ENCODE measurements at places on chromosomes 5 and 9.

- no peak for DNase-seq
Measured at GRCh38 chr5:90940227-90940995, 381.8 kb downstream of the ADGRV1 start.

- DNase-seq = no peak
Measured at GRCh38 chr9:7328453-7328852, 471.1 kb downstream of the DMAC1 start.

DNA sequence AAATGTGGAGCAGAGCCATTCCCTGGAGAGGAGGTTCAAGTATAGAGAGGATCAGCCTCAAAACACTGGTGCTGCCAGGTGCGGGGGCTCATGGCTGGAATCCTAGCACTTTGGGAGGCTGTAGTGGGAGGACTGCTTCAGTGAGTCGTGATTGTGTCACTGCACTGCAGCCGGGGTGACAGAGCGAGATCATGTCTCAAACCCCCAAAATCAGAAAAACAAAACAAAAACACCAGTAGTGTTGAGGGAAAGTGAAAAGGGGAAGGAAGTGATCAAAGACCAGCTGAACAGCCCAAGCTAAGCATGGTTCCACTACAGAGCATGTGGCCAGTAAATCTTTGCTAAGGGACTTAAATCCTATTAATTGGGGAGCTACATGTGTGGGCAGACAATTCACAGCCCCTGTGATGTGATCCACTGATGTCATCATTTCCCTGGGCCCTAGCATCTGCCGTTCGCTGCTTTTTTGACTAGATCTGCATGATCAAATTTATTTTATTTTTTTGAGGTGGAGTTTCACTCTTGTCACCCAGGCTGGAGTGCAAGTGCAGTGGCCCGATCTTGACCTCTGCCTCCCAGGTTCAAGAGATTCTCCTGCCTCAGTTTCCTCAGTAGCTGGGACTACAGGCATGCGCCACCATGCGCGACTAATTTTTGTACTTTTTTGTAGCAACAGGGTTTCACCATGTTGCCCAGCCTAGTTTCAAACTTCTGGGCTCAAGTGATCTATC lies 2.7 kb upstream of the PCBD2 start:
- DNase-seq = no peak

GRCh38 chr9:34687276-34688030 lies 3.6 kb downstream of the CCL19 start:
- DNase-seq = no peak

DNA sequence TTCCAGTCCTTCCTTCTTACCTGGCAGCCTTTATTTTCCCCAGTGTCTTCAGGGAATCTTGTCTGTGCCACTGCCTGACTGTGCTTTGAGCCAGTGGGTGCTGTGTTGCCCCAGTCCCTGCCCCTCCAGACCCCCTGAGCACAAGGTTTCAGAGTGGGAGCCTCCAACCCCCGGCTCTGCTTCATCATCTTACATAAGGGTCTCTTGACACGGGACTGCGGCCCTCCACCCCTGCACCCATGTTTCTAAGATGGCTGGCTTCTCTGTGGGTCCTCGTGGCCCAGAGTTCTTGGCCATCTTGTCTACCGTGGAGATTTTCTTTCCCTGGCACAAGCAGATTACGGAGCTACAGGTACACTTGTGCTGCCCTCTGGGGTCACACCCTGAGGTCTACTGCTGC lies 194.1 kb downstream of the CACNA1B start:
- no peak for DNase-seq

DNA sequence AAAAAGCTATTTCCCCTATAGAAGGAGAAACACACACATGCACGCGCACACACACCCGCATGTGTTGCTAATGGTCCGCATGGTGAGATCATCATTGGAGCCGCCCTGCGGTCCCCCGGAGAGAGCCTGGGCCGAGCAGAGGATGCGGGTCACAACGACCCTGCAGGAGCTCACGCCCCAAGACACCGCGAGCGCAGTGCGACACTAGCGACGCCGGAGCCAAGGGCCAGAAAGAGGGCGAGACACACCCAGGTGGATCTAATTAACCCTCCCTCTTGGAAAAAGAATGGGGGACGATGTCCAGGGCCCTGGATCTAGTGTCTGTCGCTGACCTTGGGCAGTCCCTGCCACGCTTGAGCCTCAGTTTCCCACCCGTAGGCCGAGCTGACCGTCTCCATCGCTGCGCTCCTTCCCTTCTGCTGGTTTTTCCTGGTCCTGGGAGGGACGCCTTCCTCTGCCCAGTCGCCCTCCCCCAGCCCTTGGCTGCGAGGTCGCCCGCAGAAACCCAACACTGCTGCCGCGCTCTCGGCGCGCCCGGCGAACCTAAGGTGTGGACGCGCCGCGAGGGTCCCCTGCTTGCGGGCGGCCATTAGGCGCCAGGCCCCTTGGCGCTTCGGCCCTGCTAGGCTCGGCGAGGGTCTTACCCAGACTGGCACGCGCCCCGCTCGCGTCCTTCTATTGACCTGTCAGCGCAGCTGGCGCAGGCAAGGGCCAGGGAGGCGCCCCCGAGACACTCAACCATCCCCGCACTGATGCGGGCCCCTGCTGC lies 47.5 kb upstream of the RNF20 start:
- DNase-seq = no peak

GRCh38 chr9:98584059-98584458 lies 124.7 kb downstream of the GABBR2 start:
- DNase-seq = no peak

DNA sequence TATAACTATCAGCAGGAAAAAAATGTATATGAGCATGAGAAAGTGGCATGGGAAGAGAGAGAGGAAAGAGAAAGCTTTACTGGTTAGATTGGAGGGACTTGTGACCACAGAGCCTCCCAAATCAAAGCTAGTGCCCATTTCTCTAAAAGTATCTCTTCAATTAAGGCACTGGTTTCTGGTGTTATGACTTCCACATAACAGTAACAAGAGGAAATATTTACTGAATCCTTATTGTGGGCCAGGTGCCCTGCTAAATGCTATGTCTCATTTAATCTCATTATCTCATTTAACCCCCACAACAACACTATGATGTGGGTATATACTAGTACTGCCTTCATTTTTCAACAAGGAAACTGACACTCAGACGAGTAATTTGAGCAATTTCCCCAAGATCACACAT lies 221.5 kb downstream of the EBF1 start:
- DNase-seq = no peak

DNA sequence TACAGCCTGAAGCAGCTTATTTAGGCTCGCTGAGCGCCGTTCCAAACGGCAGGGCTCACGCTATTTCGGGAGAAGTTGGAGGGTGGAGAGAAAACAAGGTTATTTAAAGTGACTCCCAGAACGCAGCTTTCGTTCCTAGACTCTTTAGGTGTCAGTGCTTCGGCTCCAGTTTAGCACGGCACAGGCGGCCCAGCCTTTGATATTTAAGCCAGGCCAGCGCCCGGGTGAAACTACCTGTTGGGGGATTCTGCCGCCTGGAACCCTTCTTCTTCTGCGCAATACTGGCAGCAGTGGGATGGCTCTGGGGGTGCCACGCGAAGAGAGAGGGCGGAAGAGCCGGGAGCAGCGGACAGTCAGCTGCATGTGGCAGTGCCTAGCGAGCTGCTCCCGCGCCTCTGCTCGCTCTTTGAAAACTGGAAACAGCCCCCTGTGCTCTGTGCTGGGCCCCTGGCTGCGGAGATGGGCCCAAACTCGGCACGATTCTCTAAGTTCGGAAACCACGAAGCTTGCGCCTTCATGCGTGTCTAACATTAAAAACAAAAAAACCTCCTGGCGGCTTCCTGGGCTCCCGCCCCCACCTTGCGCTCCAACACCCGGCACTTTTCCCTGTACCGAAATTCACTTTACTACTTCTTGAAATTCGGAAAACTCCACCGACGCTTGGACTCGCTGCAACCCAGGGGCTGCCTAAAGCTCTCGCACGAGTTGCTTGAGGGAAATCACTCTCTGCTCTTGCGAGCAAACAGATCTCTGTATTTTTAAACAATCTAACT lies 34.6 kb upstream of the NFIB start:
- no peak for DNase-seq

DNA sequence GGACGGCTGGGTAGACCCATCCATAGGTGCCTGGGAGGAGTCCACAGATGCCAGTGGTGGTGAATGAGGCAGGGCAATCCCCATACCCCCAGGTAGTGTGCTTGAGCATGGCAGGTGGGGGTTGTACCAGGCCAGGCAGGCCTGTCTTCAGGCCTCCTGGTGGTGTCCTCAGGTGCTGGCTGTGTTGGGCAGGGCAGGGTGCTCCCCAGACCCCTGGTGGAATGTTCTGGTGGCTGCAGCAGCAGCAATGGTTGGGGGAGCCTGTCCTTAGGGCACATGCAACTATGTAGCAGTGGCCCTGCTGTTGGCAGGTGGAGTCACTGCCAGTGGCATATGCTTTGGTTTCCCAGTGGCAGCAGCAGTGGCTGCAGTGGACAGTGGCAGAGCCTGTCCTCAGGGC lies 10.0 kb downstream of the ALG2 start:
- no peak for DNase-seq

DNA sequence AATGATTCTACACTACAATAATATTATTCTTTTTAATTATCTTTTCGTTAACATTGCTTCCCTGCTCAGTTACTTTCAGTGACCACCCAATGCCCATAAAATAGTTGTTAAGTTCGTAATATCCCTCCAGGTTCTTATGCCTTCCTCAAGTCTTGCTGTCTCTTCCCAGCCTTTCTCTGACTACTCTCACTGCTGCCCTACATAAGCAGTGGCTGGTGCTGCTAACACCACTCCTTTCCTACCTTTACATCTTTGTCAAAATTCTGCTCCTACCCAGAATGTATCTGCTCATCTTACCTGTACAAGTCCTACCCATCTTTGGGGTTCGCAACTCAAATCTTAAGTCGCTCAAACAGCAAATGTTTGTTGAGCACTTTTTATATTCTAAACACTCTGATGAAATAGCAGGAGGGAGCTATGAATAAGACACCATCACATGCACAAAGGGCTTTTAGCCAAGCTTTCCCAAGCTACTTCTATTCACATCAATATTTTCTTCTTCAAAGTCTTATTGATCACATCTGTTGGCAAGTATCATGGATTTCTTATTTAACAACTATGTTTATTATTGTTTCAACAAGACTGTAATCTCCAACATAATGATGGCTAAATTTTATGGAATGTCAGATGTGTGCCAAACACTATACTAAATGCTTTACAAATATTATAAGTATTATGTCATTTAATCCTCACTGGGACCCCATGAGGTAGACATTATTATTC lies 29.5 kb downstream of the SLC25A46 start:
- DNase-seq = no peak
